Mucosa of gallbladder (tissue), 1 donor: ENCODE measurements at places on chromosomes 6 and 20. TPM values are rescaled to one million over a fixed set of nuclear protein-coding genes. Genes with fewer than 3 reads are reported as not detected.

GRCh38 chr6:118187568-118188164 lies 280.6 kb downstream of the SLC35F1 start:
- no peak for DNase-seq

The GATA5 gene
- total RNA-seq: 8.7 TPM

GRCh38 chr6:162181111-162181510 lies 546.5 kb downstream of the PRKN start:
- no peak for DNase-seq

The BPI gene
- 0.72 TPM for total RNA-seq

DNA sequence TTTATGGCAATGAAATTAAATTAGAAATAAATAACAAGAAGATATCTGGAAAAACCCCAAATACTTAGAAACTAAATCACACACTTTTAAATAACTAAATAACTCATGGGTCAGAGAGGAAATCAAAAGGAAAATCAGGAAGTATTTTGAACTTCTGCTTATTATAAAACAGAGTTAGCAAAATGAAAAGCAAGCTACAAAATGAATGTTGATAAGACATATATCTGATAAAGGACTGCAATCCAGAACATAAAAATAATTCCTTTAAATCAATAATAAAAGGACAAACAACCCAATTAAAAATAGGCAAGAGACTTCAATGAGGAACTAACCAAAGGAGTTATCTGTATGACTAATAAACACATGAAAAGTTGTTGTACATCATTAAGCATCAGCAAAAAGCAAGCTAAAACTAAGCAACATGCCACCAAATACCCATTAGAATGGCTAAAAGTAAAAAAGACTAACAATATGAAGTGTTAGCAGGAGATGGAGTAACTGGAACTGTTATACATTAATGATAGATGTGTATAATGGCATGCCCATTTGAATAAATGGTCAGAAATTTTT lies 38.9 kb upstream of the STMND1 start:
- no peak for DNase-seq

GRCh38 chr6:26051665-26052310 lies 35.4 kb upstream of the HFE start:
- no peak for DNase-seq

DNA sequence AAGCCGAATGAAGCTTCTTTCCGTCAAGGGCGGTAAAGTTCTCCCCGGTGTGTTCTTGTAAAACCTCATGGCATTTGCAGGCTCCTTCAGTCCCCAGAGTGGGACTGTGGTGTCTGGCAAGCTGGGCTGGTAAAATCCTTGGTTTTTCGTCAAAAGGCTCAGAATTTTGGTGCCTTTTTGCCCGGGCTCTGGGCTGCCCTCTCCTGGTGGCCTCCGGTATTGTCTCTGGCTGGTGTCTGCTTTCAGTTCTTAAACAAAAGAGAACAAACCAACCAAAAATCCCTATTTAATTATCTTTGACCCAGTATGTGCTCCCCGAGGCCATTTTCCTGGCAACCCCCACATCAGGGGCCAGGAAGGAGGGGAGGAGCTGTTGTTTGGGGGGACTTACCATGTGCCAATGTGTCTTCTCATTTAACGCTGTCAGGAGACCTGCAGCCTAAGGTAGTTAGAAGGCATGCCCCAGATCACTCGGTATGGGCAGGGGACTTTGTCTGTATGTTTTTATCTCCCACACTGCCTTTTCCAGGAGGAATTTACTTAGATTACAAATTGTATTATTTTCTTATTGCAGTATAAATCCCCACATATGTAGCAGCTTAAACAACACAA lies 11.1 kb downstream of the CDH4 start:
- no peak for DNase-seq

DNA sequence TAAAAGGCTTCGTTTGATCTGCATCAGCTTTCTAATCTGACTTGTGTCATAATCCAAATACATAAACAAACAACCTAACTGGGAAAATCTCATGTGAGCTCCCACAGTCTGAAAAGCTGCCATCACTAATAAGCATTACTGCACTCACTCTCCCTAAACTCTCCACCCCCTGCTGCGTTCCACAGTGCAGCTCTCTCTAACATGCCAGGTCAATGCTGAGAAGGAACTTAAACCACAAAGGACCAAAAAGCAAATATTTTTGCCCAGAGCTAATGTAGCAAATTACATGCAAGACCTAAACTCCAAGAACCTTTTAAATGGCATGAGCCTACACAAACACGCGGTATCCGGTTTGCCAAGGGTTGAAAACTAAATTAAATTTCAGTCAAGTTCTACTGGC lies 542.3 kb upstream of the JARID2 start:
- DNase-seq: no peak

- DNase-seq: no peak
Measured at GRCh38 chr20:59439243-59439642, 138.8 kb downstream of the EDN3 start.

- DNase-seq: no peak
Measured at GRCh38 chr6:116881236-116881635, 4.2 kb downstream of the RFX6 start.

DNA sequence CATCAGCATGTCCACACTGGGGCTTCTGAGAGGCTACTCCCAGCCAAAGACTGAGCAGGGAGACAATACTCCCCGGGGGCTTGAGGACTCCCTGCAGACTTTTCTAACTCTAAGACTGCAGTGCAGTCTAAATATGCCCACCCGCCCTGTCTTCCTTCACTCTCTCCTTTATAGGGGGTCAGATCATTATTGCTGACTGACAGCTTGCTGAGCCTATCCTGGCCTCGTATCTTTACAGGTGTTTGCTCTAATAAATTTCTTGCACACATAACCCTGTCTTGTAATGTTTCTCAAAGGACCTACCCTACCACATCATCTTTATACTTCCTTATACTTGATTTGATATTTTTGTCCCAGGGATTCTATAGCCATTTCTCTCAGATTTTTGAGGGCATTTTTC lies 39.4 kb upstream of the MOCS1 start:
- DNase-seq: no peak

The PBOV1 gene
- total RNA-seq: not detected

- DNase-seq: no peak
Measured at GRCh38 chr20:17334932-17335331, 108.1 kb downstream of the PCSK2 start.

GRCh38 chr20:21515300-21516179 lies 1.7 kb upstream of the NKX2-2 start:
- DNase-seq: no peak

- no peak for DNase-seq
Measured at GRCh38 chr6:31947070-31947675, 1.3 kb downstream of the CFB start.
